ENCODE measurements at places on chromosomes 6 and 20. TPM values are rescaled to one million over a fixed set of nuclear protein-coding genes. Genes with fewer than 3 reads are reported as not detected.
A peak's percentile ranks its signal among the peaks of the same experiment; 100 is the strongest.

EYS gene
- not detected for total RNA-seq

- no peak for DNase-seq
- H3K27ac ChIP-seq = no peak overlapping the region
- no peaks in the 10 kb centered on the region for H3K4me1 ChIP-seq
- H3K27me3 ChIP-seq = no peaks in the 10 kb centered on the region
These were observed 118.3 kb downstream of the RALGAPA2 start for GRCh38 chr20:20594171-20594530.

DNA sequence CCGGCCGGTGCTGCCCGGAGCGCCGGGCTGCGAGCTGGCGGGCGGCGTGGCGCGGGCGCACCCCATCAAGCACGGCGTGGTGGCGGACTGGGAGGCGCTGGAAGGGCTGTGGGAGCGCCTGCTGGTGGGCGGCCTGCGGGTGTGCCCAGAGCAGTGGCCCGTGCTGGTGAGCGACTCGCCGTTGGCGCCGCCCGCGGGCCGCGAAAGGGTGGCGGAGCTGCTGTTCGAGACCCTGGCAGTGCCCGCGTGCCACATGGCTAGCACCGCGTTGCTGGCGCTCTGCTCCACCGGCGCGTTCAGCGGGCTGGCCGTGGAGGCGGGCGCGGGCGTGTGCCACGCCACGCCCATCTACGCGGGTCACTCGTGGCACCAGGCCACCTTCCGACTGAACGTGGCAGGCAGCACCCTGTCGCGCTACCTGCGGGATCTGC lies 517 bp downstream of the ACTL10 start:
- peak overlapping the region; percentile 84 for H3K27ac ChIP-seq
- peaks cover 37% of the 10 kb centered on the region for H3K4me1 ChIP-seq
- peak; percentile 56 for DNase-seq

GRCh38 chr6:157117431-157118095 lies 205.8 kb downstream of the TMEM242 start:
- peaks cover 9% of the 10 kb centered on the region for H3K36me3 ChIP-seq
- H3K4me3 ChIP-seq = no peak overlapping the region
- DNase-seq = no peak
- H3K27me3 ChIP-seq = no peaks in the 10 kb centered on the region

GRCh38 chr6:166075925-166076324 lies 91.7 kb downstream of the TBXT start:
- DNase-seq = no peak
- peaks cover 8% of the 10 kb centered on the region for H3K27me3 ChIP-seq
- H3K36me3 ChIP-seq = no peaks in the 10 kb centered on the region
- no peaks in the 10 kb centered on the region for H3K4me1 ChIP-seq
- H3K27ac ChIP-seq = no peak overlapping the region

All from activated CD8-positive, alpha-beta T cell treated with anti-CD3 and anti-CD28 coated beads for 36 hours (primary cell).